ENCODE measurements at places on chromosomes 16 and 17.

GRCh38 chr17:34378664-34379101 lies 15.7 kb upstream of the CCL1 start:
- no peak for DNase-seq

- no peak for DNase-seq
These were observed 242.4 kb upstream of the SALL1 start for GRCh38 chr16:51393381-51394005.

DNA sequence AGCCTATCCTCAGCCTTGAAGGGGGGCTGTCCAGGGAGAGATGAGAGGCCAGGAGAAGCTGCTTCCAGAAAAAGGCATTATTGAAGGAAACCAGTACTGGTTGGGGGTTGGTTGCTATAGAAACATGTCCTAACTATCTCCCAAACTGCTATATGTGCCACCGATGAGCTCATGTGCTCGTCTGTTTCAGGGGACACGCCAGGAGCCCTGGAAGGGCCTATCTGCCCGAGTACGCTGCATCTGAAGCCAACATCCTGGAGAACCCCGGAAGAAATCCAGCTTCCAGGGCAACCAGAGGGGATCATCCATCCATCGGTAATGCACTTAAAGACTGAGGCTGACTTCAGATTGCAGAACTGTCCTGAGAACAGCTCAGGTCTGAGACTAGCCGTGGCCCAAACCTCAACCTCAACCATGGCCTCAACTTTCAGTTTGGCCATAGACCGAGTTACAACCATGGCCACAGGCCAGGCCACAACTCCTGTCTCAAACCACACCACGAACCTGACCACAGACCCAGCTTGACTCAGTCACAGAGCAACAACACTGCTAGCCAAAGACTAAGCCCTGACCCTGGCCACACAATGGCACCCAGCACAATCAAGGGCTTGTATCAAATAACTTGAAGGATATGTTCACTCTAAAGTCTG lies 10.2 kb downstream of the PITPNM3 start:
- DNase-seq = no peak

GRCh38 chr16:66057057-66057456 lies 309.4 kb upstream of the CDH5 start:
- DNase-seq = no peak

GRCh38 chr17:36890398-36891168 lies 46.7 kb upstream of the LHX1 start:
- DNase-seq = no peak

Measured in SW 1271 (cell line).